ENCODE measurements at places on chromosomes 1 and 21. TPM values are rescaled to one million over a fixed set of nuclear protein-coding genes. Genes with fewer than 3 reads are reported as not detected.

CACNA1S gene
- not detected for total RNA-seq

TNFRSF8 gene
- total RNA-seq, result under 0.01 TPM

SPRR1B gene
- total RNA-seq, result not detected

IFI44 gene
- total RNA-seq, result 22.7 TPM

GIPC2 gene
- total RNA-seq, result 30.9 TPM

S100B gene
- not detected for total RNA-seq

LCE1B gene
- total RNA-seq, result 0.22 TPM
